Activated T-cell treated with anti-CD3 and anti-CD28 coated beads, Interleukin-2, amount 50 U/mL, for 72 hours (primary cell): ENCODE measurements at places on chromosomes 7 and 10. TPM values are rescaled to one million over a fixed set of nuclear protein-coding genes. Genes with fewer than 3 reads are reported as not detected.

Gene CALHM1
- not detected for total RNA-seq

Gene SORCS1
- total RNA-seq, result not detected

DNA sequence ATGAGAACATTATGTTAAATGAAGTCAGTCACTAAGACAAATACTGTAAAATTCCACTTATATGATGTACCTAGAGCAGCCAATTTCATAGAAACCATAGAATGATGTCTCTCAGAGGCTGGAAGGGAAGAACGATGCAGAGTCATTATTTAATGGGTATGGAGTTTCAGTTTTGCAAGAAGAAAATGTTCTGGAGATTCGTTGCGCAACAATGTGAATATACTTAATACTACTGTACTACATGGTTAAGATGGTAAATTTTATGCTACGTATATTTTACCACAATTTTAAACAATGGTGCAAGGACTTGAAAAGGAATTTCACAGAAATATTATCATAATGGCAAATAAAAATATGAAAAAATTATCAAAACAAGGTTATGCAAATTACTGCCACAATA is 972.6 kb downstream of the KCNMA1 start:
- DNase-seq, result no peak

GRCh38 chr7:131538813-131539179 is 17.6 kb downstream of the PODXL start:
- no peak for DNase-seq

DNA sequence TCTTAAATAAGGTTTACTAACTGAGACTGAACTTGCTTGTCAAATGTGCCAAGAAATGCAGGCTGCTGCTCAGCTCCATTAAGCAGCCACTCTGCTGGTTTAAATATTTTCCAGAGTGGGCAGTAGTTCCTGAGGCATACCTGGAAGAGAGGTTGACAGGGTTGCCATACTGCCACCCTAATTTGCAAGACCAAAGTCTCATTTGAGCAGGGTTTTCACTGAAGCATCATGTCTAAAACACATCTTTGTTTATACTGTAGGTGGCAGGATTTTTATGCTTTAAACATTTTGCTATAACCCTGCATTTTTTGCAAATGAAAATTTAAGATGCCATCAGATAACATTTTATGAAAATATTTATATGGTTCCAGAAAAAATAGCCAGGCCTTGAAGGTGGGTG is 618.0 kb upstream of the LRRTM3 start:
- no peak for DNase-seq

Gene SPDYE2B
- total RNA-seq, result not detected

Gene PON1
- 0.65 TPM for total RNA-seq

DNA sequence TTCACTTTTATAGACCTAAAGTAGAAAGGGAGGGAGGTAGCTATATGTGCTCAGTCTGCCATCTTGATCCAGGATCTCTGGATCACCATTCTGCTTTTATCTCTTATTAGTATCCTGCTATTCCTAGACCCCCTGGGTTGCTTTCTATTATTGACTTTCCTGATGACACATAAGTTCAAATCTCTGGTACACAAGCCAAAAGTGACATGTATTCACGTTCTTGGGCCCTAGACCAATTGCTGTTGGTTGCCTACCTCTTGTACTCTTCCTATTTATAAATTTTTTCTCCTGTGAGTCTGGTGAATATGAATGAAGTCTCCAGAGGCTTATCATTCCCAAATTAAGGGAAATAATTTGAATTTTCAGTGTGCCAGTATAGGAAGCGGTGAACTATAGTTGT is 56.9 kb downstream of the DNMBP start:
- no peak for DNase-seq

DNA sequence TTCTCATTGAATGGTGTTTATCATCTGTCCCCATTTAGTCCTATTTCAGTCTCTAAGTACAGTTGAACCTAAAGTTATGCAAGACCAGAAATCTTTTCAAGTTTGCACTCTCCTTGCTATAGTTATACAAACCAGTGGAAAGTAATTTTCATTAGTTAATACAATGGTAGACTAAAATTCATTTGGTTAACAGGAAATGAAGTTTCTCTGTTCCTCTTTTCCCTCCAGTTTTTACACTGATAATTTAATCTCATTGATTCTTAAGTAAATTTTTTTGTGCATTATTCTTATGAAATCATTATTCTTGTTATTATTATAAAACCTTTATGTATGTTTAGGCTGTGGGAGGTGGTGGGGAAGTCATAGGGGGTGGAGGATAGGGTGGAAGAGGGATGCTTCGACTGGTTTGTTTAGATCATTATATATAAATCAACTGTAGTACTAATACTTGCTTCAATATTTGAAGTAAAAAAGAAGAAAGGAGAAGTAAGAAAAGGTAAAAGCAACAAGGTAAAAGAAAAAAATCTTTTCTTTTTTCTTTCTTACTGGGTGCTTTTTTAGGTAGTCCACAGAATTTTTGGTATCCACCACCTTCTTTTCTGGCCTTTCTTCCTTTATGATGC is 104.1 kb downstream of the GPR85 start:
- DNase-seq, result no peak

Gene C7orf57
- total RNA-seq, result 0.12 TPM

DNA sequence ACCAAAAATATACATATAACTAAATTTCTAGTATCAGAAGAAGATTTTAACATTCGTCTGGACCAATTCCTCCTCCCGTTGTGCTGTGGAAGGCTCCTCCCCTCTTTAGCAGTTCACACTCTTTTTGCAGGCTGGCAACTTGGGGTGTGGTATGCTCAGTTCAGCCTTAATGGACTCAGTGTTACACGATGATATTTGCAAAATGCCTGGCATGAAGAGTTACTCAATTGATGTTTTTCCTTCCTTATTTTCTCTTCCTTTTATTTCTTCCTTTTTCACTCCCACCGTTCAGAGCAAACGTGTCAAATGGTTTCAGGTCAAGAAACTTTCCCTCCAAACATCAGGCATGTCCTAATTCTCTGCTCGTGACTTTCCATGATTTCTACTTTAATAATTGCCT is 248.3 kb downstream of the PHF14 start:
- no peak for DNase-seq

- no peak for DNase-seq
Measured at GRCh38 chr7:157830331-157830730, 493.5 kb downstream of the DNAJB6 start.

Gene BTBD16
- total RNA-seq, result not detected

Gene DBNL
- total RNA-seq, result 57.8 TPM
